T-helper 17 cell (primary cell): ENCODE measurements at places on chromosomes 16 and 17. TPM values are rescaled to one million over a fixed set of nuclear protein-coding genes. Genes with fewer than 3 reads are reported as not detected.
A peak's percentile ranks its signal among the peaks of the same experiment; 100 is the strongest.

COL1A1 gene
- 16.6 TPM for total RNA-seq

DNA sequence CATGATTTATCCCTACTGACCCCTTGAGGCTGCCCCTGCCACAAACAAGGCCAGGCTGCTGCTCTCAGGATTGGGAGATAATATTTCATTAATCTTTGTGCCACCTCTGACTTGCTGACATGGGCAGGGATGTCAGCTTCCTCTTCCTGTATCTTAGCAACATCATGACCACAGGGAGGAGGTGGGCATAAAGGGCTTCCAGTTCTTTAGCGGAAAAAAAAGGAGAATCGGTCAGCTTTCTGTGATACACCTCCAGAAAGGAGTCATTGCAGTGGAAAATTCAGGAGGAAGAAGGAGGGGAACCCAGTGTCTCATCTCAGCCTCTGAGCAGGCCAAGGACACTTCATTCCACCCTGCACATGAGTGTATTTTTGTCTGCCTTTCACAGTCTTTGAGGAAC, 206.8 kb upstream of the SDK2 start:
- H3K27ac ChIP-seq, result peak overlapping the region; percentile 34
- no peak for DNase-seq
- peaks cover 3% of the 10 kb centered on the region for H3K36me3 ChIP-seq
- H3K4me3 ChIP-seq, result peak overlapping the region; percentile 21

- no peak overlapping the region for H3K27ac ChIP-seq
- peak overlapping the region; percentile 76 for H3K4me3 ChIP-seq
- DNase-seq, result no peak
- peaks cover 4% of the 10 kb centered on the region for H3K36me3 ChIP-seq
- peaks cover 9% of the 10 kb centered on the region for H3K4me1 ChIP-seq
Measured at GRCh38 chr17:49910094-49910857, 58.7 kb upstream of the DLX4 start.

DNA sequence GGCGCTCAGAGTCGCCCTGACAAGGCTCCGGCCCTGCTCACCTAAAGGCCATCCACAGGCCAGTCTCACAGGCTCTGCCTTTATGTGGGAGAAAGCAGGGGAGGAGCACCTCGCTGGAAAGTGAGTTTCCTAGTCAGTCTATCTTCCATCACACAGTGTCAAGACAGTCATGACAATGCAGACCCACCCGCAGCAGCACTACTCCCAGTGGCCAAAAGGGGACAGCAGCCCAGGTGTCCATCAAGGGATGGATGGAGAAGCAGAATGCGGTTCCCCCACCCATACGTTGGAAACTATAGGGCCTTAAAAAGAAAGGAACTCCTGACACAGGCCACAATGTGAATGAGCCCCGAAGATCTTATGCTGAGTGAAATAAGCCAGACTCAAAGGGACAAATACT, 226.8 kb downstream of the ENGASE start:
- H3K4me1 ChIP-seq, result no peaks in the 10 kb centered on the region
- no peak overlapping the region for H3K27ac ChIP-seq
- no peak overlapping the region for H3K4me3 ChIP-seq
- DNase-seq, result no peak
- no peaks in the 10 kb centered on the region for H3K36me3 ChIP-seq

DNA sequence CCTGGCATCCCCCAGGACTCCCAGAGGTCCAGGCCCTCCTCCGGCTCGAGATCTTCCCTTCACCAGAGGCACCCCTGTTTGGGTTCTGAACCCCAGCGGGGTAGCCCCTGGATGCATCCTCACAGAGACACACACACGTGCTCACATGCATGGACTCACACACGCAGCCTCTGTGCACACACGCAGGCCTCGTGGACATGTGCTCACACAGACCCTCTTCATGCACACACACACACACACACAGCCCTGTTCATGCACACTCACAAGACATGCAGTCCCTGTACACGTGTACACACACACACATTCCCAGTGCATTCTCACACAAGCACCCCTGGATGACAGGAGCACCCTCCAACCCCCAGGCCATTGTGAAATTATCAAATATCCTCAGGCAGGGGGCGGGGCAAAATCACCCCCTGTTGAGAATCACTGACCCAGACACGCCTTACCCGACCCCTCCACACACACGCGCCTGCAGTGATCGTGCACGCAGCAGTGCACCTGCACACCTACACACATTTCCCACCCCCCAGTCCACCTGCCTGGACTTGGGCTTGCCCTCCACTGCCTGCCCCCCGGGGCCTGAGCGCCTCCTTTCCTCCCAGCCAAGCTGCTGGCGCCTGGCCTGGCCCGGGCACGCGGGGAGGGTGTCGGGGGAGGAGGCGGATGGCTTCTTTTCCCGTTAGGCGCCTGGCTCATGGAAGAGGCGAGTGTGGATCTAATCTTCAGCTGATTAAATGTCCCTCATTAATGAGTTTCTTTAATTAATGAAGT, 62.6 kb downstream of the ENGASE start:
- H3K27me3 ChIP-seq, result peaks cover 61% of the 10 kb centered on the region
- H3K4me3 ChIP-seq, result no peak overlapping the region
- no peak for DNase-seq

WNK4 gene
- total RNA-seq, result not detected

DNA sequence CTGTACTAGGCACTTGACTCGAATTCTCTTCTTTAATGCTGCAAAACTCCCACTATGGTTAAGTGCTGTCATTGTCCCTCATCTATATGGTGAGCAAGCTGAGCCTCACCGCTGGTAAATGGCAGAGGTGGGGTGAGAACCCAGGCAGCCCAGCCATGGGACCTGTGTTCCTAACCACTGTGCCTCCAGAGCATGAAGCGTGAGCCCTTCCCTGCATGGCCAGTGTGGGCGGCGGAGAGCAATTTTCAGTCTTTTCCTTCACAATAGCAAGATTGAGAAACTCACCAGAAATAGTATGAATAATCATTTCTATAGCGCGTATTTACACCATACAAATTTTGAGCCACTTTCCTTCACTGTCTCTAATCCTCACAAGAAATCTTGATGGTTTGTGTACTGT, 9.2 kb downstream of the BFAR start:
- H3K27me3 ChIP-seq, result no peaks in the 10 kb centered on the region
- H3K36me3 ChIP-seq, result no peaks in the 10 kb centered on the region
- peaks cover 13% of the 10 kb centered on the region for H3K4me1 ChIP-seq
- no peak for DNase-seq
- H3K27ac ChIP-seq, result no peak overlapping the region
- H3K4me3 ChIP-seq, result no peak overlapping the region

SLFN14 gene
- 7.2 TPM for total RNA-seq

DNA sequence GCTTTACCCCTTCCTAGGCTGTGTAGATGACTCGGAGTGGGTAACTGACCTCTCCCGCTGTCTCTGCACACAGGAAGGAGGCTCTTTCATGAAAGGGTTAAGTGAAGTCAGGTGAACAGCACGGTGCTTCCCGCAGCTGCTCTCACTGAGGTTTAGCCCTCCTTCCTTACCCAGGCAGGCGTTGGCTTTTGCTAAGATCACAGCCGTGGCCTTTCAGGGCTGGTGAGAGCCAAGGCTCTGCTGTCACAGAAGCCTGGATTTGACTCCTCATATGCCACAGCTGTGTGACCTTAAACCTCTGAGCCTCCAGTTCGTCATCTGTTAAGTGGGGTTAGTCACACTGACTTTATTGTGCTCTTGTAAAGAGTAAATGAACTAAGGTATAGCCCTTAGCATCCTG, 90.9 kb upstream of the PLCG2 start:
- no peaks in the 10 kb centered on the region for H3K36me3 ChIP-seq
- DNase-seq, result no peak
- H3K4me3 ChIP-seq, result no peak overlapping the region
- H3K27me3 ChIP-seq, result no peaks in the 10 kb centered on the region
- peaks cover 3% of the 10 kb centered on the region for H3K4me1 ChIP-seq

GRCh38 chr17:50640686-50641351, 6.1 kb downstream of the ABCC3 start:
- no peak overlapping the region for H3K4me3 ChIP-seq
- H3K27ac ChIP-seq, result no peak overlapping the region
- DNase-seq, result no peak
- H3K4me1 ChIP-seq, result peaks cover 5% of the 10 kb centered on the region
- H3K36me3 ChIP-seq, result peaks cover 5% of the 10 kb centered on the region

NPIPB6 gene
- 5.9 TPM for total RNA-seq

DNA sequence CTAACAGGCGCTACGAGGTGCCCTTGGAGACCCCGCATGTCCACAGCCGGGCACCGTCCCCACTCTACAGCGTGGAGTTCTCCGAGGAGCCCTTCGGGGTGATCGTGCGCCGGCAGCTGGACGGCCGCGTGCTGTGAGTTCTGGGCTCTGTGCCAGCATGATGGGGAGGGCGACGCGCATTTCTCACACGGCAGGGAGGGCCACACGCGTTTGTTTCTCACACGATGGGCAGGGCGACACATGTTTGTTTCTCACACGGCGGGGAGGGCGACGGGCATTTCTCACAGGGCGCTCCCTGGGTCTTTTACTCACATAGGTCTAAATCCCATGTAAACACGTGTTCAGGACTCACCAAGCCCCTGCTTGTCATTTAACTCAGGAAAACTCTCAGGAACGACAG, 4.4 kb downstream of the GAA start:
- peaks cover 12% of the 10 kb centered on the region for H3K4me1 ChIP-seq
- no peak overlapping the region for H3K4me3 ChIP-seq
- H3K27me3 ChIP-seq, result no peaks in the 10 kb centered on the region
- H3K36me3 ChIP-seq, result no peaks in the 10 kb centered on the region
- no peak for DNase-seq

KARS1 gene
- 161 TPM for total RNA-seq

- DNase-seq, result peak; percentile 26
- H3K27ac ChIP-seq, result no peak overlapping the region
Measured at GRCh38 chr17:43338886-43339516, 59.8 kb upstream of the ARL4D start.

DNA sequence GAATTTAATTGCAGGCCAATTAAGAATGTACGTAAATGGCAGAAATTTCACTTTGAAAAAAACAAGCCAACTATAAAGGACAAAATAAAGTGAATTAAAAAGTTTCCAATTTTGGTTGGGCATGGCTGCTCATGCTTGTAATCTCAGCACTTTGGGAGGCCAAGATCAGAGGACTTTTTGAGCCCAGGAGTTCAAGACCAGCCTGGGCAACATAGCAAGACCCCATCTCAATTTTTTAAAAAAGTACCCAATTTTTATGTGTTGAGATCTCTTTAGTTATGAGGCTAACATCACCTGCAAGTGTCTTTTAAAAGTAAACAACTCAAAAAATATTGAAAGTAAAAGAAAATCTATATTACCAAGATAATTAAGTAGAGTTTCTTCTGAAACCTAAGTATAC, 25.9 kb downstream of the GNA13 start:
- no peak for DNase-seq
- no peaks in the 10 kb centered on the region for H3K27me3 ChIP-seq
- H3K36me3 ChIP-seq, result peaks cover 2% of the 10 kb centered on the region
- peaks cover 54% of the 10 kb centered on the region for H3K4me1 ChIP-seq
- H3K27ac ChIP-seq, result peak overlapping the region; percentile 95

GRCh38 chr17:75400326-75400939, 5.0 kb downstream of the GRB2 start:
- peak overlapping the region; percentile 33 for H3K4me3 ChIP-seq
- H3K27me3 ChIP-seq, result no peaks in the 10 kb centered on the region
- no peaks in the 10 kb centered on the region for H3K36me3 ChIP-seq
- peaks cover 47% of the 10 kb centered on the region for H3K4me1 ChIP-seq

GRCh38 chr16:82400046-82400445, 226.7 kb upstream of the CDH13 start:
- DNase-seq, result no peak
- no peaks in the 10 kb centered on the region for H3K4me1 ChIP-seq
- peaks cover 38% of the 10 kb centered on the region for H3K27me3 ChIP-seq
- H3K4me3 ChIP-seq, result no peak overlapping the region
- H3K36me3 ChIP-seq, result no peaks in the 10 kb centered on the region
- no peak overlapping the region for H3K27ac ChIP-seq

GRCh38 chr17:63354256-63354655, 91.8 kb downstream of the CYB561 start:
- no peak for DNase-seq
- H3K36me3 ChIP-seq, result peaks cover 12% of the 10 kb centered on the region
- no peaks in the 10 kb centered on the region for H3K27me3 ChIP-seq

GRCh38 chr17:79836510-79836971, 2.7 kb downstream of the CBX4 start:
- peak overlapping the region; percentile 97 for H3K4me3 ChIP-seq
- H3K27me3 ChIP-seq, result no peaks in the 10 kb centered on the region
- DNase-seq, result no peak
- peaks cover 10% of the 10 kb centered on the region for H3K36me3 ChIP-seq

DNA sequence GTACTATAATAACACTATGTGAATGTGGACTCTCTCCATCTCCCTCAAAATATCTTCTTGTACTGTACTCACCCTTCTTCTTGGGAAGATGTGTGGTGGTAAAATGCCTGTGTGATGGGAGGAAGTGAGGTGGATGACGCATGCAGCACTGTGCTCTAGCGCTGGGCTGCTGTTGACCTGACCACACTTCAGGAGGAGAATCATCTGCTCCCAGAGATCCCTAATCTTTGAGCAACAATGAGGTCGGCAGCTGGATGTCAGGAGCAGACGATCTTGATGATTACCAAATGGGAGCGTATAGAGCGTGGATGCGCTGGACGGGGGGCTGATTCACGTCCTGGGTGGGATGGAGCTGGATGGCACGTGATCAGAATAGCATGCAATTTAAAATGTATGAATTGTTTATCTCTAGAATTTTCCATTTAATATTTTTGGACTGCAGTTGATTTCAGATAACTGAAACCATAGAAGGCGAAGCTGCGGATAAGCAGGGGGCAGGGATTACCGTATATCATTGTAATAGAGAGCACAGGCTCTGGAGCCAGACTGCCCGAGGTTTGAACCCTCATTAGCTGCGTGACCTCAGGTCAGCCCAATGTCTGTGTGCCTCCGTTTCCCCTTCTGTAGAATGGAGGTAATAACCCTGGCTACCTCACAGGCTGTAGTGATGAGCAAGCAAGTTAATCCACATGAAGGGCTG, 23.7 kb upstream of the CYLD start:
- peaks cover 24% of the 10 kb centered on the region for H3K4me1 ChIP-seq
- H3K36me3 ChIP-seq, result peaks cover 4% of the 10 kb centered on the region
- H3K27ac ChIP-seq, result no peak overlapping the region
- no peak for DNase-seq
- H3K4me3 ChIP-seq, result no peak overlapping the region

TEN1 gene
- total RNA-seq, result 13.4 TPM

GRCh38 chr16:64478252-64478906, 643.5 kb downstream of the CDH11 start:
- DNase-seq, result no peak
- no peaks in the 10 kb centered on the region for H3K27me3 ChIP-seq
- H3K4me1 ChIP-seq, result no peaks in the 10 kb centered on the region
- H3K27ac ChIP-seq, result no peak overlapping the region
- H3K4me3 ChIP-seq, result no peak overlapping the region
- no peaks in the 10 kb centered on the region for H3K36me3 ChIP-seq

- no peaks in the 10 kb centered on the region for H3K36me3 ChIP-seq
- H3K27ac ChIP-seq, result no peak overlapping the region
Measured at GRCh38 chr16:88713568-88714419, 7.5 kb downstream of the CTU2 start.

GRCh38 chr16:89890200-89890599, 16.8 kb downstream of the TCF25 start:
- peaks cover 7% of the 10 kb centered on the region for H3K4me1 ChIP-seq
- DNase-seq, result no peak
- H3K36me3 ChIP-seq, result peaks cover 1% of the 10 kb centered on the region

- H3K36me3 ChIP-seq, result no peaks in the 10 kb centered on the region
- H3K4me1 ChIP-seq, result peaks cover 2% of the 10 kb centered on the region
- no peak for DNase-seq
- peaks cover 4% of the 10 kb centered on the region for H3K27me3 ChIP-seq
- no peak overlapping the region for H3K4me3 ChIP-seq
- no peak overlapping the region for H3K27ac ChIP-seq
Measured at GRCh38 chr16:47063011-47063724, 80.6 kb downstream of the NETO2 start.

- H3K4me1 ChIP-seq, result peaks cover 9% of the 10 kb centered on the region
- DNase-seq, result no peak
- H3K27me3 ChIP-seq, result no peaks in the 10 kb centered on the region
Measured at GRCh38 chr16:58026705-58027160, 1.2 kb downstream of the MMP15 start.
